ENCODE measurements at places on chromosomes 6 and 20.

DNA sequence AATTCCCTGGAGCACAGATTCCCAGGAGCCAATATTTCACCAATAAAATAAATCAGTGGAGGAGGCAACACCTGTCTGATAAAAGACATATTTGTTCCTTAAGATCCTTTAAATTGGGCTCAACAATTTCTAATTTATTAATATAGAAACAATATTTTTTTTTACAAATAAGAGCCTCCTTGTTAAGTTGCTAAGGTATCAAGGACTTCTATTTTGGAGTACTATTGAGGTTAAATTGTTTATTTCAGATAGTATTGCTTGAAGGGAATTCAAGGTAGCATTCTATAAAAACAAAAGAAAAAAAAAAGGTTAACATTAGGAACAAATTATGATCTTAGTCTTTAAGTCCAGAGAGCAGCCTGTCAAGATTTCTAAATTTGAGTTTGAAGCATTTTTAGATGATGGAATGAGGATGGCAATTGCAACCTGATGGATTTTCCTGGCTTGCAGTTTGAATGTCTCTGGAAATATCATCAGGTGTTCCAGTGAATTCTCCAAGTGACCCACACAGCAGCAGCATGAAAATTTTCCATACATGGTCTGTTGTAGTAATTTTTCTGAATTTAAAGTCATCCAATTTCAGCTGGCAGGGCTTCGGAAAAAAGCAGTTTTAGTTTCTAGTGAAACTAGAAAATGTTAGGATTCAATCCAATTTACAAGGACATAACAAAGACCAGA, 19.3 kb upstream of the NCR2 start:
- DNase-seq = no peak

DNA sequence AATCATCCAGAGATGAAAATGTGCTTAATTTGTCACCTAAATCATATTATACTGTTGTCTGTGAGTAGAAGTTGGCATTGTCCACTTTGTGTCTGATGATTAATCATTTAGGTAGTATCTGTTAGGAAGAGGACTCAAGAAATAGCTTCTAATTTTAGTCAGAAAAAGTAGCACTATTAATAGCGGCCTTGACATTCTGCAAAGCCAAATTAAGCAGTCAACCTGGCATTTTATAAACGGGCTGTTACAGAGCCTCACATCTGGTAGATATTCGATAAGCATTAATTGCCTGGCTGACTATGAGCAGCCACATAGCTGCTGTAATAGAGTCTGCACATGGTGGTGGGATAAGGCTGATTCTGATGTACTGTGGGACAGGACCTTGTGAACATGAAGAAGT, 99.5 kb downstream of the KLHL32 start:
- DNase-seq = no peak

- DNase-seq = no peak
Measured at GRCh38 chr6:82040405-82041221, 206.9 kb downstream of the IBTK start.

DNA sequence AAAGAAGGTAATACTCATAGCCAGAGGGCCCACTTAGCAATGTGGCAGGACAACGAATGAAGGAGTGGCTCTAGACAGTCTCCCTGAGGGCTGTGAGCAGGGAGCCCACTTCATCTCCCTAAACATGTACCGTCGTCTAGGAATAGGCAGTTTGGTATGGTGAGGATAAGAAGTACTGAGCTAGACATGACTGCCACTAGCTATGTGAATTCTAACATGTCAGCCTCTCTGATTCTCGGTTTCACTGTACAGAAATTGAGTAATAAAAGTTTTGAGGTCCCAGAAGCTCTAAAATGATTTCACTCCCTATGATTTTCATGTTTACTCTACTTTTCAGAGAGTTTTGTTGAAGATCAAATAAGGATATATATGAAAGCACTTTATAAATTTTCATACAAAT, 107.1 kb downstream of the AHI1 start:
- DNase-seq = no peak

GRCh38 chr6:114862819-114863218, 520.0 kb upstream of the HS3ST5 start:
- no peak for DNase-seq

- DNase-seq = no peak
Measured at GRCh38 chr6:36581716-36582115, 12.4 kb upstream of the SRSF3 start.

DNA sequence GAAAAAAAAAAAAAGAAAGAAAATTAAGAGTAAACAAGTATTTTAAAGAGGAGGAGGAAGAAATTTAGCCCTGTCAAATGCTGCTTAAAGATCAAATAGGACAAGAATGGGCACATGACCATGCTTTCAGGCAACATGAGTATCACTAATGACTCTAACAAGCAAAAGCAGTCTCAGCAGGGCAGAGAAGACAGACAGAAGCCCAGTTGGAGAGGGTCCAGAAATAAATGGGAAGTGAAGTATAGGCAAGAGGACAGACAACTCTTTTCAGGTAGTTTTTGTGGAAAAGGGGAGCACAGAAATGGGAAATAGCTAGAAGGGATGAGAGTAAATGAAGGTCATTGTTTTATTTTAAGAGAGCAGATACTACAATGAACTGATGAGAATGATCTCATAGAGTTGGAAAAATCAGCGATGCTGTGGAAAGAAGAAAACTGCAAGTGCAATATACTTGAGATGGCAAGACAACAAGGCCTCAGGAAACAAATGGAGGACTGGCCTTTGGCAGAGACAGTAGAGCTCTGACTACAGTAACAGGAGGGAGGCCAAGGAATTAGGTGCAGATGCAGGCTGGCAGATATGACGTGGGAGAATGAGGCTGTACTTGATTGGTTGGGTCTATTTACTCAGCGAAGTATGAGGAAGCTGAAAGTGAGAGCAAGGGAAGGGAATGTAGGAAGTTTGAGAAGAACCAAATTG, 40.3 kb downstream of the KIF6 start:
- DNase-seq = no peak

GRCh38 chr20:32179934-32180333, 27.6 kb downstream of the PLAGL2 start:
- DNase-seq = no peak

DNA sequence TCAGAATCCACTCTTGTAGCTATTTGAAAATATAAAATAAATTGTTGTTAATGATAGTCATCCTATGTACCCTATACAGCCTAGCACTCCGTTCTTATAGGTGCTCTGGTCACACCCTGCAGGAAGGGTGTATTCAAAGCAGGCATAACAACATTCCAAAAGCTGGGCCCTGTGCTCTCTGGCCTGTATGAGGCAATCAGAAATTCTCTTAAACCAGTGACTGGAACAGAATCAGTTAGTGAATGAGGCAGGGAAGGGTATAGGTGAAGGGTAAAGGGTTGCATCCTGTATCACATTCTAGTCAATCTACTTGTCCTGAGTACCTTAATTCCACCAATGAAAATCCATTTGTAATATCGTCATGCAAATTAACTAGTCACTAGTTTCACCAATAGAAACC, 154.5 kb upstream of the ZNF217 start:
- DNase-seq = no peak

Measured in stimulated activated CD8-positive, alpha-beta memory T cell treated with anti-CD3 and anti-CD28 coated beads, Interleukin-15, amount 100 ng/mL, for 24 hours (primary cell).